Activated naive CD8-positive, alpha-beta T cell treated with anti-CD3 and anti-CD28 coated beads, Interleukin-2, amount 10 ng/mL, durations not matched to agents 7 days and 5 days (primary cell): ENCODE measurements at places on chromosomes 2 and 18. TPM values are rescaled to one million over a fixed set of nuclear protein-coding genes. Genes with fewer than 3 reads are reported as not detected.

Gene ELOA2
- total RNA-seq = not detected

Gene TCF23
- not detected for total RNA-seq

Gene RAB27B
- total RNA-seq = 1.4 TPM

Gene RFTN2
- 0.08 TPM for total RNA-seq

Gene SOX11
- not detected for total RNA-seq

Gene VWA3B
- total RNA-seq = not detected

Gene CCDC68
- not detected for total RNA-seq

Gene CFAP65
- not detected for total RNA-seq

DNA sequence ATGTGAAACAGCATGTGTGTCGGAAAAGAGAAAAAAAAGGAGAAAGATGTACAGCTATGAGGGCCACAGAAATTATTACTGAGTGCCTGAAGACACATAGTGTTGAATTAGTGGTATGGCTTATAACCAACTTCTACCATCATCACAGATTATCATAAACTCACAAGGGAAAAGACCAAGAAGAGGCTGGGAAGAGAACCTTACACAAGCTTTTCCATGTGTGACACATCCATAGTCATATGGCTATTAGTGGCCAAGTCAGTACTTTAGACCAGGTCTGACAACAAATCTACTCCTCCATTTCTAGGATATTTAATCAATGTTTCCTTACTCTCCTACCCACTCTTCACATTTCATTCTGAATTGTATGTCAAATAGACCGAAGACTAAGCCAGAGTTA is 3.5 kb upstream of the GALNT5 start:
- H3K27me3 ChIP-seq = peaks cover 7% of the 10 kb centered on the region
- DNase-seq = no peak
- H3K27ac ChIP-seq = no peak overlapping the region
- peaks cover 3% of the 10 kb centered on the region for H3K4me1 ChIP-seq
- H3K36me3 ChIP-seq = no peaks in the 10 kb centered on the region

GRCh38 chr2:12278217-12278750 is 438.5 kb upstream of the TRIB2 start:
- H3K27me3 ChIP-seq = no peaks in the 10 kb centered on the region
- DNase-seq = no peak
- no peak overlapping the region for H3K27ac ChIP-seq

DNA sequence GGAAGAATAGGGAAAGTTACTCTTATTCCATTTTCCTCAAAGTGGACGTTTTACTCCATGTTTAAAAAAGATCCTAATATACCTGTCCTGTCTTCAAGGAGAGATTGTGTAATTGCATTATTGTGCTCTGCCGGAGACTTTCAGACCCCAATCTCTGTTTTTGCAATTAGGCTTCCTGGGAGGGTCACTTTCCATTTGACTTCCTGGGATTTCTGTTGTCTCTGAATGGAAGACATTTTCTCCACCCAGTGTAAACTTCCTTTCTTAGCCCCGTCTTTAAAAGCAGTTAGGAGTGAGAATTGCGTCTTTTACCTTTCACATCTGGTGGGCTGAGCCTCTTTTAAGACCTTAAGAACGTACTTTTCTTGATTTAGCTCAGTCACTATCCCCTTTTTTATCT is 63.0 kb downstream of the ZNF532 start:
- no peaks in the 10 kb centered on the region for H3K4me1 ChIP-seq
- peaks cover 33% of the 10 kb centered on the region for H3K27me3 ChIP-seq
- H3K36me3 ChIP-seq = no peaks in the 10 kb centered on the region
- H3K4me3 ChIP-seq = no peak overlapping the region
- H3K27ac ChIP-seq = no peak overlapping the region

GRCh38 chr2:220432645-220433044 is 805.2 kb downstream of the SLC4A3 start:
- H3K36me3 ChIP-seq = no peaks in the 10 kb centered on the region
- H3K4me1 ChIP-seq = no peaks in the 10 kb centered on the region
- H3K4me3 ChIP-seq = no peak overlapping the region
- H3K27me3 ChIP-seq = no peaks in the 10 kb centered on the region

DNA sequence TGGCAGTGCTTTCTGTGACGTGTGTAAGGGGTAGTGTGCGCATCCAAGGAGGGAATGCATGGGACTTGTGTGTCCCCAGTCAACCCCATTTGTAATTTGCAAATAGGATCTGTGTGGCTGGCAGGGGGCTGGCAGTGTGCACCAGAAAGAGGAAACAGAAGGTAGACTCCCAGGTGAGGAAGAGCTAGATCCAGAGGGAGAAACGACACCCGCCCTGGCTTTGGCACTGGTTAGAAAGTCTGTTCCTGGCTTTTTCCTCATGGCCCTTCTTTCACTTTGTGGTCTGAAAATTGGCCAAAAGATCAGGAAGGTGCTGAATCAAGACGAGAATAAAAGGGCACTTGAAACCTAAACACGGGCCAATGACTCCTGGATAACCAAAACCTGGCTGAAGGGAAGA is 33.3 kb downstream of the PRKCE start:
- no peak overlapping the region for H3K27ac ChIP-seq
- H3K4me3 ChIP-seq = no peak overlapping the region
- no peaks in the 10 kb centered on the region for H3K27me3 ChIP-seq
- H3K36me3 ChIP-seq = peaks cover under 1% of the 10 kb centered on the region
- H3K4me1 ChIP-seq = peaks cover 2% of the 10 kb centered on the region

DNA sequence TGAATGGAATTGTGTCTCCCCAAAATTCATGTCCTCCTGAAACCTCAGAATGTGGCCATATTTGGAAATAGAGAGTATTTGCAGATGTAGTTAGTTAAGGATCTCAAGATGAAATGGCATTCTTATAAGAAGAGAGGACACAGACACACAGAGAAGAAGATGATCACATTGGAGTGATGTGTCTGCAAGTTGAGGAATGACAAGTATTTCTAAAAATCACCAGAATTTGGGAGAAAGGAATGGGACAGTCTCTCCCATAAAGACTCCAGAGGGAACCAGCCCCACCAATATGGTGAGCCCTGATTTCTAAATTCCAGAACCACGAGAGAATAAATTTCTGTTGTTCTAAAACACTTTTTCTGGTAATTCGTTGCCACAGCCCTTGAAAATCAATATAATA is 166.3 kb downstream of the C1D start:
- H3K4me3 ChIP-seq = no peak overlapping the region
- no peak overlapping the region for H3K27ac ChIP-seq
- no peaks in the 10 kb centered on the region for H3K36me3 ChIP-seq
- H3K27me3 ChIP-seq = peaks cover 2% of the 10 kb centered on the region

GRCh38 chr18:61580046-61580445 is 246.8 kb downstream of the CDH20 start:
- DNase-seq = no peak
- H3K36me3 ChIP-seq = no peaks in the 10 kb centered on the region
- no peak overlapping the region for H3K27ac ChIP-seq
- H3K27me3 ChIP-seq = peaks cover 35% of the 10 kb centered on the region
- no peak overlapping the region for H3K4me3 ChIP-seq
- peaks cover 11% of the 10 kb centered on the region for H3K4me1 ChIP-seq

GRCh38 chr2:160835166-160835565 is 325.1 kb upstream of the TANK start:
- H3K4me1 ChIP-seq = no peaks in the 10 kb centered on the region
- no peak overlapping the region for H3K27ac ChIP-seq
- H3K27me3 ChIP-seq = peaks cover 5% of the 10 kb centered on the region

- no peaks in the 10 kb centered on the region for H3K36me3 ChIP-seq
- no peaks in the 10 kb centered on the region for H3K4me1 ChIP-seq
- no peak overlapping the region for H3K4me3 ChIP-seq
Observed at GRCh38 chr2:151627353-151627752, 106.9 kb downstream of the NEB start.

DNA sequence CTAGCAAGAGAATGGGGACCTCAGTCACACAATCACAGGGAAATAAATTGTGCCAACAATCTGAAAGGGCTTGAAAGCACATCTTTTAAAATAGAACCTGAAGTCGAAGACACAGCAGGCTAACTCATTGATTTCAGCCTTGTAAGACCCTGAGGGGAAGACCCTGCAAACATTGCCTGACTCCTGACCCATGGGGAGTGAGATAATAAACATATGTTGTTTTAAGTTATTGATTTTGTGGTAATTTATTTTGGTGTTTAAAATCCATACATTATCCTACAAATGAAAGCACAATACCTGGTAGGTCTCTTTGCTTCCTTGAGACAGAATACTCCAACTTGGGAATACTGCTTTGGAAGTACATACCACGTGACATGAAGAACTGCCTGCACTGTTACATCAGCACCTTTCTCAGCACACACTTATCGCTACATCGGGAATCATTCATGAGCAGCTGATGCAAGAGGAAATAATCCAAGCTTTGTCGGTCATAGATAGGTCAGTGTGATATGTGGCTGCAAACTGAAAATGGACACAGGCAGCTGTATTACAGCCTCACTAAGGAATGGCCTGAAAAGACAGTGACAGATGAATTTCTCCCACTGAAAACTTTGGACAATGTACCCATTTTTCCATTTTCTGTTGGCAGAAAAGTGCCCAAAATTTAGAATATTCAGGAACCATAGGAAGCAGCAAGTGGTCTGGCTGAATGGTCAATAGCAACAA is 494.5 kb upstream of the MAP2 start:
- H3K27ac ChIP-seq = no peak overlapping the region
- H3K4me3 ChIP-seq = no peak overlapping the region
- no peaks in the 10 kb centered on the region for H3K36me3 ChIP-seq

DNA sequence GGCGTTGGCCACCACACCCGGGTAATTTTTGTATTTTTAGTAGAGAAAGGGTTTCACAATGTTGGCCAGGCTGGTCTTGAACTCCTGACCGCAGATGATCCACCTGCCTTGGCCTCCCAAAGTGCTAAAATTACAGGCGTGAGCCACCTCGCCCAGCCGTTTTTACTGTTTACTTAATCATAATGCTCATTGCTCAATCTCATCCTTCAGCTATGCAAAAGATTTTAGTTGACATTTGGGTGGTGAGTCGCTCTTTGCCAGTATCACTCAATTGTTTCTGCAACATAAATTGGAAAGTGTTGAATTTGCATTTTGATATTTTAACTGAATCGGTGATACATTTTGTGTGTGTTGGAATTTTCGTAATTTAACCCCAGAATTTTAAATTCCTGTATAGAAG is 7.8 kb upstream of the ZNF532 start:
- peaks cover 48% of the 10 kb centered on the region for H3K27me3 ChIP-seq
- no peaks in the 10 kb centered on the region for H3K4me1 ChIP-seq
- DNase-seq = no peak
- H3K4me3 ChIP-seq = no peak overlapping the region
- H3K27ac ChIP-seq = no peak overlapping the region

DNA sequence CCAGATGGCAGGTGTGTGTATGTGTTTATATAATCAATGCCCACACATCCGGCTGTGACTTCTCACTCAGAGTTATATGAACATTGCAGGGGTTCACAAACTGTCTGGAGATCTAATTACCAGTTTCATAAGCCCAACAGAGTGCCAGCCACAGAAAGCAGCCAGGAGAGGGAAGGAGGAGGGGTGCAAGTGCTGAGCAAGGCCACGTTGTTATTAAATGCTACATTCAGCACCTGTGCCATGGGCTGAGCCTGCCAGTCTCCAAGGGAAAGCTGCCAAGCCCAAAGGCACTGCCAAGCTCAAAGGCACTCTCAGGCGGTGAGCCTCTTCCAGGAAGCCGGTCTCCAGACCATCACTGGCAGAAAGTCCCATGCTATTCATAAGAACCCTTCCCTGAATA is 17.4 kb downstream of the XDH start:
- no peaks in the 10 kb centered on the region for H3K36me3 ChIP-seq
- peaks cover 14% of the 10 kb centered on the region for H3K27me3 ChIP-seq
- H3K4me1 ChIP-seq = no peaks in the 10 kb centered on the region
- no peak for DNase-seq
- H3K4me3 ChIP-seq = no peak overlapping the region

GRCh38 chr2:200077210-200077650 is 121.8 kb downstream of the MAIP1 start:
- peaks cover 30% of the 10 kb centered on the region for H3K27me3 ChIP-seq
- no peaks in the 10 kb centered on the region for H3K4me1 ChIP-seq
- H3K4me3 ChIP-seq = no peak overlapping the region
- H3K27ac ChIP-seq = no peak overlapping the region
- no peaks in the 10 kb centered on the region for H3K36me3 ChIP-seq

GRCh38 chr2:60259781-60260180 is 293.7 kb downstream of the BCL11A start:
- no peak for DNase-seq
- H3K4me3 ChIP-seq = no peak overlapping the region
- H3K27me3 ChIP-seq = peaks cover 2% of the 10 kb centered on the region
- H3K36me3 ChIP-seq = no peaks in the 10 kb centered on the region

- H3K27ac ChIP-seq = peak overlapping the region; percentile 60
- H3K4me1 ChIP-seq = peaks cover 11% of the 10 kb centered on the region
- DNase-seq = no peak
- no peaks in the 10 kb centered on the region for H3K36me3 ChIP-seq
Observed at GRCh38 chr2:9004338-9005204, 1.1 kb upstream of the MBOAT2 start.

DNA sequence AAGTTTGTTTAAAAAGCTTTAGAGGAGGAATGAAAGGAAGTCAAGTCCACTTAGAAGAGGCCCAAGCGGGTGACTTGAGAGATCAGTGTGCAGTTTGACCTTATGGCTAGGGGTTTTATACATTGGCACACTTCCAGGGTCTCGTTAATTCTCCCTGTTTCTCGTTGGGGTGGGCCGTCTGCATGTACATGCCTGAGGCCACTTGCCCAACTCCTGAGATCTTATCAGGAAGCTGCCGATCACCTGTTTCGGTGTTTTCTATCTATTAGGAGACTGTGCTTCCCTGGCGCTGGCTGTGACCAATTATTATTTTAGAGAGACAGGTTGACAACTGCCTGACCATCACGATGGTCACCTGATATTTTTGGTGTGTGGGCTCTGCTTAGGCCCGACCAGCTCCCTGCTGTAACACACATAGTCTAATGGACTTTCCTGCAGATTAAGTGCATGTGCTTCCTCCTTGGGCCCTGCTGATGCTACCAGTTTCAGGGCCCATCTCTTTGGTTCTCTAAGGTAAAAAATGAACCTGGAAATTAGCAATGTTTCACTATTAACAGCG is 31.0 kb upstream of the MSH6 start:
- peaks cover 4% of the 10 kb centered on the region for H3K27me3 ChIP-seq
- no peak overlapping the region for H3K4me3 ChIP-seq
- no peak overlapping the region for H3K27ac ChIP-seq
- no peak for DNase-seq
- no peaks in the 10 kb centered on the region for H3K36me3 ChIP-seq
- H3K4me1 ChIP-seq = peaks cover 3% of the 10 kb centered on the region

GRCh38 chr18:46414863-46415262 is 242.2 kb downstream of the LOXHD1 start:
- no peak for DNase-seq
- no peak overlapping the region for H3K4me3 ChIP-seq
- H3K4me1 ChIP-seq = peaks cover 7% of the 10 kb centered on the region
- H3K27ac ChIP-seq = no peak overlapping the region
- H3K36me3 ChIP-seq = no peaks in the 10 kb centered on the region

- no peaks in the 10 kb centered on the region for H3K4me1 ChIP-seq
- H3K36me3 ChIP-seq = no peaks in the 10 kb centered on the region
- no peak overlapping the region for H3K4me3 ChIP-seq
- no peak for DNase-seq
- H3K27me3 ChIP-seq = no peaks in the 10 kb centered on the region
- H3K27ac ChIP-seq = no peak overlapping the region
Observed at GRCh38 chr2:1495676-1496358, 82.6 kb downstream of the TPO start.
